ENCODE measurements at places on chromosomes 1 and 21. TPM values are rescaled to one million over a fixed set of nuclear protein-coding genes. Genes with fewer than 3 reads are reported as not detected.

DNA sequence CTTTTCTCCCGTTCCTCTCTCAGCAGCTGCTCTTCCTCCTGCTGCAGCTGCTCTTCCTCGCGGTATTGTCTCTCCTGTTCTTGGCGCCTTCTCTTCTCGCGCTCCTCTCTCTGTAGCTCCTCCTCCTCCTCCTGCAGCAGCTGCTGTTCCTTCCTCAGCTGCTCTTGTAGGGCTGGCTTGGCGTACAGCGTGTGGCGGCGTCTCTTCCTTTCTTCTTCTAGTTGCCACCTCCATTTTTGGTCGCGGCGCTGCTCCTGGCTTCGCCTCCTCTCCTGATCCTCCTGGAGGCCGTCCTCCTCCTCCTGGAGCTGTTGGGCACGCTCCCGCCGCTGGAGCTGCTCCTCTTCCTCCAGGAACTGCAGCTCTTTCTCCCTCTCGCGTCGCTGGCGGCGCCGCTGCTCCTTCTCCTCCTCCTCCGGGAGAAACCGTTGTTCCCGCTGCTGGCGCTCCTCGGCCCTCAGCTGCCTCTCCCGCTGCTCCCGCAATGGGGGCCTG lies 4.8 kb downstream of the TCHH start:
- DNase-seq = peak; percentile 69
- H3K27me3 ChIP-seq = peaks cover 92% of the 10 kb centered on the region
- no peak overlapping the region for H3K27ac ChIP-seq
- peaks cover 33% of the 10 kb centered on the region for H3K4me1 ChIP-seq
- H3K36me3 ChIP-seq = no peaks in the 10 kb centered on the region

DNA sequence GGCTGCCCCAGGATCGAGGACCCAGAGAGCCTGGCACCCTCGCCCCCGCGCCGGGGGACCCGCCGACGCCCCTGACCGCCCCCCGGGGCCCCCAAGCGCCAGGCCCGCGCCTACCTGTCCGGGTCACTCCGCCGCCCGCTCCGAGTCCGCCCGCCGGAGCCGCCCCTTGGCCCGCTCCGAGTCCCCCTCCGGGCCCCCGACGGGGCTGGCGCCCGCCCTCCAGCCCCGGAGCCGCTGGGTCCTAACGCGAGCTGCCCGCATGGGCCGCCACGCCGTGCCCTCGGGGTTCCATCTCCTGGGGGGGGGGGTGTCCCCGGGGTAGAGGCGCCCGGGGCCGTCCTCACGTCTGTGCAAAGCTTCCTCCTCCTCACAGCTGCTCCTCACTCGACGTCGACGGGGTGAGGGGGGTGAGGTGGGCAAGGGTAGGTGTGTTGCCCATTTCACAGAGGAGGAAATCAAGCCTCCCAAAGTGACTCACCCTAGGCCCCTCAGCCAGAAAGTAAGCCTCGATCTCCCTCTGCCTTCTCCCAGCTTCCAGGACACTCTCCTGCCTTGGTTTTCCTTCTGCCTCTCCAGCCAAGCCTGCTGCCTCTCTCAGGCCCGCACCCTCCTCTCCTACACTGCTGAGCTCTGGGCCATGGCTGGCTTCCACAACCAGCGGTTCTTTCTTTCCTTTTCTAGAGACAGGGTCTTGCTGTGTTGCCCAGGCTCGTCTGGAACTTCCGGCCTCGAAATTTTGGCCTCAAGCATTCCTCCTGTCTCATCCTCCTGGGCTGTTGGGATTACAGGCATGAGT lies at the start of gene MFAP2:
MFAP2 (minus strand) TSS at position 148 of the 796 bp plus-strand sequence. CDS start 2,347 bp downstream, outside the sequence.
- peak within 1 kb of the TSS; percentile 78 for H3K27ac ChIP-seq
- peak within 1 kb of the TSS; percentile 50 for H3K4me3 ChIP-seq
- DNase-seq = no peak
- peaks cover under 1% of the 10 kb centered on the region for H3K36me3 ChIP-seq

The KRTAP19-5 gene
- not detected for total RNA-seq

The LDLRAP1 gene
- 35.1 TPM for total RNA-seq

GRCh38 chr1:200372095-200372884 lies 37.5 kb downstream of the ZNF281 start:
- H3K27me3 ChIP-seq = no peaks in the 10 kb centered on the region
- peaks cover 5% of the 10 kb centered on the region for H3K4me1 ChIP-seq
- no peaks in the 10 kb centered on the region for H3K36me3 ChIP-seq
- no peak for DNase-seq
- no peak overlapping the region for H3K4me3 ChIP-seq

The KCNE1 gene
- 13.6 TPM for total RNA-seq

DNA sequence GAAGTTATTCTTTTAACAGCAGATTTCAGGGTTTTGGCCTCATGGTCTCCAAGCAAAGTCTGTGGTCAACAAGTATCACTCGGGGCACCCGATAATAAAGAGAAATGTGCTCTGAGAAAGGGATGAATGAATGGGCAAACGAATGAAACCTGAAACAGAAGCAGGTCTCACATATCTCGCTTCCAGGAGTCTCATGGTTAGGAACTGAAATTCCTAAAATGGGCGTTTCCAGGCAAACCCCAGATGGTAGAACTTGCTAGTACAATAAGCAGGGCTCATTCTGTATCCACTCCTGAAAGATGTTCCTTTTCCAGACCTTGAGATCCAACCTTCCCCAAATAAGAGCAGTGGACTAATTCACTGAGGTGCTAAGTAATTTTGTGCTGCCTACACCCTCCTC lies 87.2 kb downstream of the LAMC2 start:
- H3K27ac ChIP-seq = no peak overlapping the region
- H3K27me3 ChIP-seq = no peaks in the 10 kb centered on the region
- H3K4me1 ChIP-seq = no peaks in the 10 kb centered on the region
- DNase-seq = no peak

The DNAI4 gene
- 10.2 TPM for total RNA-seq

DNA sequence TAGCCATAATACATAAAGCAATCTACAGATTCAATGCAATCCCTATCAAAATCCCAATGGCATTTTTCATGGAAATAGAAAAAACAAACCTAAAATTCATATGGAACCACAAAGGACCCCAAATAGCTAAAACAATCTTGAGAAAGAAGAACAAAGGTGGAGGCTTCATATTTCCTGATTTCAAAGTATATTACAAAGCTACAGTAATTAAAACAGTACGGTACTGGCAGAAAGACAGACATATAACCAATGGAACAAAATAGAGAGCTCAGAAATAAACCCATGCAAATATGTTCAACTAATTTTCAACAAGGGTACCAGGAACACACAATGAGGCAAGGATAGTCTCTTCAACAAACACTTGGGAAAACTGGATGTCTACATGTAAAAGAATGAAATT lies 87.0 kb downstream of the DENND1B start:
- DNase-seq = no peak
- H3K36me3 ChIP-seq = no peaks in the 10 kb centered on the region
- H3K27ac ChIP-seq = no peak overlapping the region
- no peaks in the 10 kb centered on the region for H3K27me3 ChIP-seq

- H3K27ac ChIP-seq = no peak overlapping the region
- no peaks in the 10 kb centered on the region for H3K4me1 ChIP-seq
- no peak for DNase-seq
- H3K36me3 ChIP-seq = no peaks in the 10 kb centered on the region
Measured at GRCh38 chr1:200233393-200233792, 176.4 kb downstream of the ZNF281 start.

- peaks cover 10% of the 10 kb centered on the region for H3K4me1 ChIP-seq
- no peak for DNase-seq
- no peak overlapping the region for H3K4me3 ChIP-seq
- no peak overlapping the region for H3K27ac ChIP-seq
- no peaks in the 10 kb centered on the region for H3K27me3 ChIP-seq
Measured at GRCh38 chr1:182608845-182609610, 4.8 kb upstream of the RGS16 start.

GRCh38 chr1:22117851-22118250 lies 25.0 kb downstream of the WNT4 start:
- H3K27ac ChIP-seq = no peak overlapping the region
- no peak for DNase-seq
- H3K4me3 ChIP-seq = no peak overlapping the region
- no peaks in the 10 kb centered on the region for H3K27me3 ChIP-seq
- H3K4me1 ChIP-seq = peaks cover 3% of the 10 kb centered on the region
- peaks cover 21% of the 10 kb centered on the region for H3K36me3 ChIP-seq

GRCh38 chr1:228860911-228861831 lies 125.9 kb downstream of the RHOU start:
- H3K27me3 ChIP-seq = no peaks in the 10 kb centered on the region
- no peaks in the 10 kb centered on the region for H3K36me3 ChIP-seq
- no peak for DNase-seq
- H3K27ac ChIP-seq = no peak overlapping the region
- H3K4me3 ChIP-seq = no peak overlapping the region
- H3K4me1 ChIP-seq = peaks cover 20% of the 10 kb centered on the region

DNA sequence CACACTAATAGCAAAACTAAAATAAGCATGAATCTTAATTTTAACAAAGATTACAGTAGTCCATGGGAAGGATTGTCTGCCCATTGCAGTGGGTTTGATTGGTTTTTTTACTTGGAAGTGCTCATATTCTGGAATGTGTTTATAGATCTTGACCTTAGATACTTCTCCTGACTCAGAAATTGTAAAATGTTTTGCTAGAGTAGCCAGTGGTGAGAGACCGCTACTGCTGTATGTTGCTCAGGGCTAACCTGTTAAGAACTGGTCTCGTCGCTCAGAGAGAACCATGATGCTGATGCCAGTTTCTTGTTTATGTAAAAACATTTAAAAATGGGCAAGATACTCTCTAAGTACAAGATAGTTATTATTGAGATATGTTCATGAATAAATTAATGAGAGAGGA lies 99.9 kb downstream of the ROR1 start:
- DNase-seq = no peak
- no peaks in the 10 kb centered on the region for H3K36me3 ChIP-seq
- no peak overlapping the region for H3K4me3 ChIP-seq
- H3K27me3 ChIP-seq = no peaks in the 10 kb centered on the region

The MED8 gene
- 37.3 TPM for total RNA-seq

DNA sequence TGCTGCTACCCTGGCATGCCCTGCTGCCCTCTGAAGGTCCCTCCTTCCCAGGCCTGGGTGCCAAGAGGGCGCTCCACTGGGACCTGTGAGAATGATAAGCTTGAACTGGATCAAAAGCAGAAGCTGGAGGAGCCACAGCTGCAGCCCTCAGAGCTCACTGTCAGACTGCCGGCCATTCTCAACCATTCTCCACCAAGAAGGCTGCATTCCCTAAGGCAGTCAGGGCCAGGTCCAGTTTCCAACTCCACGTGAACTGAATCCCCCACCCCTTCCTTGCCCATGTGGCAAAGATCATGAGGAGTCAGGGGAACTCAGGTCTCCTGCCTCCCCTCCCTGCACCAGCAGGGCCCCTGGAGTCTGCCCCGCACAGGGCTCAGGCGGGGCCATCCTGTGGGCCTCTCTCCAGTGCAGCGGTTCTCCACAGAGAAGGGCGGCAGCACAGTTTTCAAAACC lies 19.5 kb downstream of the SLC1A7 start:
- peak overlapping the region; percentile 66 for H3K27ac ChIP-seq
- no peaks in the 10 kb centered on the region for H3K27me3 ChIP-seq
- peaks cover 24% of the 10 kb centered on the region for H3K4me1 ChIP-seq
- DNase-seq = no peak
- H3K36me3 ChIP-seq = no peaks in the 10 kb centered on the region
- no peak overlapping the region for H3K4me3 ChIP-seq

- DNase-seq = no peak
- H3K4me3 ChIP-seq = no peak overlapping the region
- no peaks in the 10 kb centered on the region for H3K4me1 ChIP-seq
- no peaks in the 10 kb centered on the region for H3K36me3 ChIP-seq
Measured at GRCh38 chr1:194024659-194025058, 838.2 kb upstream of the B3GALT2 start.

DNA sequence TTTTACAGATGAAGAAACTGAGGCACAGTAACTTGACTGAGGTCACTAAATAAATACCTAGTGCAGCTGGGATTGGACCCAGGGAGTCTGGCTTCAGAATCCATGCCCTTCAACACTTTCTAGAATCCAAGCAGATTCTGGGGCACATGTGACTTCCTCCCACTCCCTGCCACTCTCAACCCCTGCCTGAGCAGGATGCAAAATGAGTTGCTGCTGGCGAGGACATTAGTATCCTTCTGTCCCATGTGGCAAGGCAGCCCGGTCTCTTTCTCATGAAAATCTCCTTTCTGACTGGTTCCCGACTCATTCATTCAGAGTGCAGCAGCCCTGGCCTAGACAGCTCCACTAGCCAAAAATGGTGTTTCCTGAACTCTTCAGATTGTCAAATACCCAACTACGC lies 28.4 kb downstream of the TNNT2 start:
- H3K4me1 ChIP-seq = no peaks in the 10 kb centered on the region
- no peaks in the 10 kb centered on the region for H3K36me3 ChIP-seq
- H3K27ac ChIP-seq = no peak overlapping the region
- no peaks in the 10 kb centered on the region for H3K27me3 ChIP-seq

The OPRD1 gene
- total RNA-seq = not detected

The UTS2 gene
- total RNA-seq = not detected

GRCh38 chr1:91600431-91601337 lies 100.0 kb downstream of the CDC7 start:
- no peaks in the 10 kb centered on the region for H3K36me3 ChIP-seq
- DNase-seq = no peak
- no peak overlapping the region for H3K4me3 ChIP-seq
- no peaks in the 10 kb centered on the region for H3K4me1 ChIP-seq

DNA sequence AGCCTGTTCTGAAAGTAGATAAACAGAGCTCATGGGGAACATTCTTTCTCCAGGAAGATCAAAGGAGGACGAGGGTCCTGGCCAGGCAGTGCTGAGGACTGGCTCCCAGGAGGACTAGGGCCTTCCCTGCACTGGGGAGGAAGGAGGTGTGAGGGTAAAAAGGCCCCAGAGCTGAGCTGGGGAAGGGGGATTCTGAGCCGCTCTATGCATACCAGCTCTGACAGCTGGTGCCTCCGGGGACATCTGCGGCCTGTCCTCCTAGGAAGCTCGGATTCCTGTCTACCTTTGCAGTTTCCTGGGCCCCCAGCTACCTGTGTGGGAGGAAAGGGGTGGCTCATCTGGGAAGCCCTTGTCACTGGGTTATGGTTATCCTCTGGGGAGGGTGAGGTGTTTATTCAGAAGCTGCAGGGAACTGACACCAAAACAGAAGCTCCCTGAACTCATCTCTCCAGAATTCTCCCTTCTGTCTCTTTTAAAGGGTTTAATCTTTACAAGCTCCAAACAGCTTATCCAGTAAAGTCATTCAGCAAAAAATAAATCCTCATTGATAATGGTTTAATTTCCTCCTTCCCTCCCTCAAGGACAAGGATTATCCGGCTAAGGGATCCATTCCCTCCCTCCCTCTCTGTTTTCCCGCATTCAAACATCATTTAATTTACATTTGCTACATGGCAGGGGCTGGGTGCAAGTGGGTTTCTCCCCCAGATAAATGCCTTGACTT lies 31.0 kb downstream of the NENF start:
- H3K27me3 ChIP-seq = no peaks in the 10 kb centered on the region
- H3K27ac ChIP-seq = no peak overlapping the region
- peak; percentile 40 for DNase-seq
- H3K4me3 ChIP-seq = no peak overlapping the region
- no peaks in the 10 kb centered on the region for H3K36me3 ChIP-seq

The SETD4 gene
- total RNA-seq = 19.0 TPM

GRCh38 chr1:39046613-39047210 lies 20.6 kb downstream of the NDUFS5 start:
- H3K4me1 ChIP-seq = no peaks in the 10 kb centered on the region
- peaks cover 11% of the 10 kb centered on the region for H3K36me3 ChIP-seq
- H3K27me3 ChIP-seq = no peaks in the 10 kb centered on the region

The KRTAP19-3 gene
- not detected for total RNA-seq
